SHP77 (cell line): ENCODE measurements at places on chromosomes 5 and 9.

DNA sequence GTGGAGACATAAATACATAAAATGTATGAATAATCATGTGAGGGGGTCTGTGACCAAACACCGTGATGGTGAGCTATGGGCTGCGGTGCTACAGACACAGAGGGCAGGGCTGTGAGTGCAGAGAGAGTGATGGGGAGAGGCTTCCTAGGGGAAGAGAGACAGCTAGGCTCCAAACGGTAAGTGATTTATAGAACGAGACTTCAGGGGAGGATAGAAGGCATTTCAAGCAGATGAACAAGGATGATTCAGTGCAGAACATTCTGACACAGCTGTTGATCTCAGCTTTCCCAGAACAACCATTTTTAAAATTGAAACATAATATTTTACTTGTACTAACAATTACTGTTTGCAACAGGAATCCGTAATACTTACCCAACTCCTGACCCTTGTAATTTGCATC is 100.7 kb downstream of the GAS1 start:
- no peak for DNase-seq

DNA sequence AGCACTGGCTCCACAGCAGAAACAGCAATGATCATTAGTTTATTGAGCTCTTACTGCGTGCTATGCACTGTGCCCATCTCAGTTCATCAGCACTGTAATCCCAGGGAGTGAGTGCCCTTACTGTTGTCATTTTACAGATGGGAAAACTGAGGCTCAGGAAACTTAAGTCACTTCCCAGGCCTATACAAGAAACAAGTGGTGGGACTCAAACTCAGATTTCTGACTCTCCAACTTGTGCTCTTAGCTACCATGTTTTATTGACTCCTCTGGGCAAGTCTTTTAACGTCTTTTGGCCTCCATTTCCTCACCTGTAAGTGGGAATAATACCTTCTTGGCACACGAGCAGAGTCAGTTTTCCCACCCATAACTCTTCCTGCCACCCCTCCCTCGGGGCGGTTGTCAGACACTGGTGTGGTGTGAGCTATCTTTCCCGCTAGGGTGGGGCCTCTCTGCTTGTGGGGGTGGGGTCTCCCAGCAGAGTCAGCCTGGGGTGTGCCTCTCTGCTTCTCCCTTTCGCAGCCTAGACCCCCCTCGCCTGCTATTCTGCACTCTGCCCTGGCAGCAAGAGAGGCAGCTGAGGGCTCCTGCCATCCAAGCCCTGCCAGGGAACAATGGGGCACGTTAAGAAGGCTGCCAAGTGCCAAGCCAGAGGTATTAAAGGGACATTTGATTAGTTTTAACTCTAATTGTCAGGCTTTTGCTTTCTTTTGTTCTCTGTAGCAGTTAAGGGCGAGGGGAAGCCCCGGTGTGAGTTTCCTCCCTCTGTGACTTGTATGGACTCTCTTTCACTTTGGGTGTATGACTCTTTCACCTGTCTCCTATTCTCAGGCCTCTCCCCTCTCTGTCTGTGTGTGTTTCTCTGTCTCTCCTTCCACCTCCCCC is 12.1 kb downstream of the GALNT10 start:
- no peak for DNase-seq

DNA sequence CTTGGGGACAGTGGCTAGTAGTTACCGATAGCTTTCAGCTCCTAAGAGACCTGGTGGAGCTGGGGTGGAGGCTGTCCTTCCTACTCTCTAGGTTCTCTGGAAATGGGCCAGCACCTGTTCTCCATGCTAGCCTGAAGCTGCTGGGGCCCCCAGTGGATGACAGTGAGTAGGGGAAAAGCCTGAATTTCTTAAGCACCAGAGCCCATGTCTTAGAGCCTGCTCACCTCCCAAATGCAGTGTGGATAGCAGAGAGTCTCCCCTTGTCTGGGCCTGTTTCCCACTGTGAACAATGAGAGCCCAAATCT is 105.8 kb downstream of the DAB2IP start:
- no peak for DNase-seq

GRCh38 chr5:72226950-72227349 is 93.1 kb downstream of the MRPS27 start:
- no peak for DNase-seq

GRCh38 chr5:123474228-123474627 is 37.7 kb upstream of the CSNK1G3 start:
- DNase-seq, result peak; percentile 3

DNA sequence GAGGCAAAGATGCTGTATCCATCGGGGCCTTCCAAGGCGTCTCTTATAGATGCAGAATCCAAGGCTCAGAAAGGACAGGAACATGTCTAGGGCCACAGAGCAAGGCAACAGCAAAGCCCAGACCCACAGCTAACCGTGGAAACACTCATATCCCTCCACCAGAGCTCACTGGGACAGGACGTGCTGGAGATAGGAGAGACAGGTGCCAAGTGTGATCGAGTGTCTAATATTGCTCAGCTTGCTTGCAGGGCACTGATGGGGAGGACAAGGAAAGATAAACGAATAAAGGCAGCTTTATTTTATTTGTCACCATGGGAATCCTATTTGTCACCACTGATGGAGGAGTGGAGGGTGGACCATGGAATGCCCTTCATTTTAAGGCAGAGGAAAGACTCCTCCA is 44.0 kb upstream of the AKNA start:
- DNase-seq, result no peak

GRCh38 chr5:915946-916345 is 23.3 kb downstream of the TRIP13 start:
- DNase-seq, result no peak

DNA sequence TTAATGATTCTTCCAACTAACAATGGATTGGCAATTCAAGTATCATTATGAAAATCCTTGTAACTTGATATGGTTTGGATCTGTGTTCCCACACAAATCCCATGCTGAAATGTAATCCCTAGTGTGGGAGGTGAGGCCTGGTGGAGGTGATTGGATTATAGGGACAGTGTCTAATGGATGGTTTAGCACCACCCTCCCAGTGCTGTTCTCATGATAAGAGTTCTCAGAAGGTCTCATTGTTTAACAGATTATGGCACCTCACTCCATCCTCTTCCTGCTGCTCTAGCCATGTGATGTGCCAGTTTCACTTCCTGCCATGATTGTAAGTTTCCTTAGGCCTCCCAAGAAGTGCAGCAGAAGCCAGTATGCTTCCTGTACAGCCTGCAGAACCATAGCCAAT is 1116.2 kb upstream of the EDIL3 start:
- no peak for DNase-seq

DNA sequence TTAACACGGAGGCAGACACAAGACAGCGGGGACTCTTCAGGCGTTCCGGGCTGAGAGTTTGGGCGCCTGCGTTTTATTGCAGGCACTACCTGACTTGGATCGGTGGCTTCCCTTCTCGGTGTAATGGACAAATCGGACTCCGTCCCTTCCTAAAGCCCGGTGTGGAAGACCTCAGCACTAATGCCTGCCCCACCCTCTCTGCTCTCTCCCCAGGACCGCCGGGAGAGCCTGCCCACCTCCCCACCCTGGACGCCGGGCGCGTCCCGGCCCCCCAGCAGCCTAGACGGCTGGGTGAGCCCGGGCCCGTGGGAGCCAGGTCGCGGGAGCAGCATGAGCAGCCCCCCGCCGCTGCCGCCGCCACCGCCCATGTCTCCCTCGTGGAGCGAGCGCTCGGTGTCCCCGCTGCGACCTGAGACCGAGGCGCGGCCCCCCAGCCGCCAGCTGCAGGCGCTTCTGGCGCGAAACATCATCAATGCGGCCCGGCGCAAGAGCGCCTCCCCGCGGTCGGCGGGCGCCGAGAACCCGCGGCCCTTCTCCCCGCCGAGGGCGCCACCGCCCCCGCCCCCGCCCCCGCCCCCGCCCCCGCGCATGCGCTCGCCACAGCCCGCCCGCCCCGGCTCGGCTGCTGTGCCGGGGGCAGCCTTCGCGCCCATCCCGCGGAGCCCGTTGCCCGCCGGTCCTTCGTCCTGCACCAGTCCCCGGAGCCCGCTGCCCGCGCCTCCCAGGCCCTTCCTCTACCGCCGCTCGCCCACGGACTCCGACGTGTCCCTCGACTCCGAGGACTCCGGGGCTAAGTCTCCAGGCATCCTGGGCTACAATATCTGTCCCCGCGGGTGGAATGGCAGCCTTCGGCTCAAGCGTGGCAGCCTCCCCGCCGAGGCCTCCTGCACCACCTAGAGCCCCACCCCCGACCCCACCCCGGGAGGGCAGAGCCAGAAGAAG is 4.6 kb upstream of the MYOZ3 start:
- peak; percentile 58 for DNase-seq

DNA sequence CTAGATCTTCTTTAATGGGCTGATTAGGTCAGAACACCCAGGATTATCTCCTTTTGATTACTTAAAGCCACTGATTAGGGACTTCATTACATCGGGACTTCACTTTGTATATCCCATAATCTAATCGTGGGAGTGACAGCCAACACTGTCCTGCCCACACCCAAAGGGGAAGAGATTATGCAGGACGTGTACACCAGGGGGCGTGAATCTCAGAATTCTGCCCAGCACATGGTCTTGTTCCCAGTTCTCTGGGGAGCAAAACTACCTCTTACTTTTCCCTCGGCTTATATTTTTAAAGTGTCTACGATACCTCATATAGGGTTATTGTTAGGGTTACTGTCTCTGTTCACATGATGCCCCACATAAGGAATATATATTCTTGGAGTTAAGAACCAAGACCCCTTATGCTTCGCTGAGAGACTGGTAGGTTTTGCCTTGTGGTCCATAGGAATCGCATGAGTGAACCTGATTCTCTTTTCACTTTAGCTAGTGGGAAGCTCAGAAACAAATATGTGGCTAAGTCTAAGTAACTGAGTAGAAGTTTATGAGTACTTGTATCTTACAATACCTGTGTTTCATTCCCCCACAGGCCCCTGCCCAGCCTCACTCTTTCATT is 192.7 kb downstream of the GNA14 start:
- no peak for DNase-seq

- DNase-seq, result no peak
Measured at GRCh38 chr5:1400936-1401335, 44.3 kb downstream of the SLC6A3 start.

DNA sequence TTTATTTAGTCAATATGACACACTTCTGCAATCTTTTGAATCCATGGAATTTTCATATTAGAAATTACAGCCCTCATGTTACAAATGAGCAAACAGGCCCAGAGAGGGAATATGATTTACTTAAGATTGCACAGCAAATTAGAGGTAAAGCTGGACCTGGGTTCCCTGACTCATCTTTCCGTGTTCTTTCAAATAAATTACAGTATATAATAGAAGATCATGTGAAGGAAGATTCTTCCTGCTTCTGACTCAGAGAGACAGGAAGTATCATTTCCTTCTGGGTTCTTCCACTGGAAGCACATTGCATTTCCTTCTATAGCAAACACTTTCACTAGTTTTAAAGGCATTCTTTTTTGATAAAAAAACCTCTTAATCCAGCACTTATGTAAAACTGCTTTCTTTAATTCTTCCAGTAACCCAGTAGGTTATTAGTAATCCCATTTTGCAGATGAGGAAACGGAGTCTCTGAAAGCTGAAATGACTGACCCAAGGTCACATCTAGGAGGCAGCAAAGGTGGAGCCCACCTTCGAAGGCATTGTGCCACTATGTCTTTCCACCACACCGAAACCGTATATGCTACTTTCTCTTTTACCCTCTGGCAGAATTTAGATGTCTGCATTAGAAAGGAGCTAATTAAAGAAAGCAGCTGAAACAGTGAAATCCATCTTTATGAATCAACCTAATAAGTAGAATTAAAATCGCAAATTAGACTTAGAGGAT is 566.7 kb upstream of the KLF4 start:
- DNase-seq, result no peak

DNA sequence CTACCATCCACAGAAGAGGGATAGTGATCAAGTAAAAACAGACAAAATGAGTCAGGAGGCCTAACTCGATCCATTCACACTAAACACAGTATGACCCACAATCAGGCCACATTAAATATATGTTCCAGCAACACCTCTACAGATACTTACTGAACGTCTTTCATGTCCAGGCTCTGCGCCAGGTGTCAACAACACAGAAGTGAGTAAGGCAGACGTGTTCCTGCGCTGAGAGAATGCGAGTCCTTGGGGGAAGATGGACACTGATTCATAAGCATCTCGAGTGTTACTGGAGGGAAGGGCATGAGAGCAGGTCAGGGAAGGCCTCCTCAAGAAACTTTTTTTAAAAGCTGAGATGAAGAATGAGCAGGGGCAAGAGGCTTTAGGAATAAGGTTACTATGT is 164.3 kb upstream of the CLINT1 start:
- no peak for DNase-seq

DNA sequence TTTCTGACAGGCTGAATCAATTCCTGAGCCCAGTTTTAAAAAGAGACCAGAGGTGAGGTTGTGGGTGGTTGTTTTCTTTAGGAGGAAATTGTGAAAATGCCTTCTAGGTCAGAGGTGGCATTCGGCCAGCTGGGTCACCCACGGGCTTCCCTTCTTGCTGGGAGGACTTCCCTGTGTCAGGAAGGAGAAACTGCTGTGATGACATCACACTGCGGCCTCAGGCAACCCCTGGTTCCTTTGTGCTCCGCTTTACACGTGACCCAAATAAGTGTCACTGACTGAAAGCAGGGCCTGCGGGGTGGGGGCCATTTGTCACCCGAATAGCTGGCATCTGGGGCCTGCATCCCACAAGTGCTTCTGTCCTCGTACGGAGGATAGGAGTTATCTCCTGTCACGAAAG is 39.7 kb downstream of the FABP6 start:
- peak; percentile 24 for DNase-seq

GRCh38 chr9:122371846-122372245 is 1.0 kb downstream of the PTGS1 start:
- no peak for DNase-seq

GRCh38 chr9:74066605-74067004 is 430.5 kb upstream of the RORB start:
- no peak for DNase-seq

- DNase-seq, result no peak
Measured at GRCh38 chr5:14231890-14232289, 88.7 kb downstream of the TRIO start.
